ENCODE measurements at places on chromosomes 16 and 17.

GRCh38 chr17:17469358-17469757, 7.4 kb upstream of the MED9 start:
- no peak for DNase-seq

DNA sequence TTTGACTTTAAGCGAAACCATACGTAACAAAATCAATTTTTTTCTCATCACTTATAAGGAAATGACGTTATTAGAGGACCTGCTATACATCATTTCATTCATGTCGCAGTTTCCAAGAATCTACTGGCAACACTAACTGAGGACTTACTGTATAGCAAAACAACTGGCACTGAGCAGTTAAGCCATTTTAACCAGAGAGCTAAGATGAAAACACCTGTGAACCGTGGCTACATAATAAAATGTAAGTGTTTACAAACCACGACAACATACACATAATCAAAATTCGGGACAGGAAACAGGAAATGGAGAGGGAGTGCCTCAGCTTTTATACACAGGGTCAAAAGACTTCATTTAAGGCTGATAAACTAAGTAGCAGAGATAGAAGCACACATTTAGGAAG, 29.5 kb downstream of the METTL16 start:
- DNase-seq: no peak

DNA sequence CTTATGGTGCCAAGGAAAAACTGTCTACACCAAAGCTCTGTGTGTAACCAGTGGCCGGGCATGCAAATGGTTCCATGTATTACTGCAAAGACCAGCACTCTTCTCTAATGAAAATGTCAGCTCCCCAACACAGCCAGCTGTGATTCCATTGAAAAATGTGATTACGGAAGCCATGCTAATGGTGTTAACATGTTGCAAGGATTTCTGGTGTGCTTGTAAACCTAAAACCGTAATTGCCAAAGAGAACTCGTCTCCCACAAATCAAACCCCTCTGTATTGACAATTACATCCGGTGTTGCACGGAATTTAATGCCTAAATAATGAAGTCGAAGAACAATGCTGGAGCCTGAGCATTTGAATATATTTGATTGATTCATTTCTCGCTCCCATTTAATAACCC, 351.7 kb downstream of the NPIPA8 start:
- DNase-seq: no peak

DNA sequence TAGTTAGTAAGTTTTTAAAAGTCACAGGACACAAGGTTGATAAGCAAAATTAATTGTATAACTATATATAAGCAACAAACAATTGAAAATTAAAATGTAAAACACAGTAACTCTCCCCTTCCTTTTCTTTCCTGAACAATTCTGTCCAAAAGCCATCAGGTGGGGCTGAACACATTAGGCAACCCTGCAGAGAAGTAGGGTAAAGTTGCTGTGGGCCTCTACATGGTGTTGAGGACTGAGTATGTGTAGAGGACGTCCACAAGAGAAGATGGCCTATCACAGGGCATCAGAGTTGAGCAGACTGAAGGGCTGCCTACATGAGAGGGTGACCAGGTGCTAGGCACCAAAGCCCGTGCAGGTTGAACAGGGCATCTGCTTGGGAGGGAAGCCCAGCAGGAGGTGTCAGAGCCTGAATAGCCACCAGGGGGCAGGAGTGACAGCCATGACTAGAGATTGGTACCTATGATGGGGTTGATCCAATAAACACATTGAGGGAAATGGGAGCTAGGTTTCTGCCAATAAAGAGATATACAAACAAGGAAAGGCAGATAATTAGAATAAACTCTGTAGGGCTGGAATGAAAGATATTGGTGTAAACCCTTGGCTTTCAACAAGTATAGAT, 415.1 kb downstream of the NPIPA8 start:
- peak; percentile 1 for DNase-seq

GRCh38 chr17:31841850-31842194, 17.2 kb downstream of the COPRS start:
- DNase-seq: no peak

- DNase-seq: peak; percentile 14
Measured at GRCh38 chr17:28901866-28902818, 737 bp downstream of the DHRS13 start.

DNA sequence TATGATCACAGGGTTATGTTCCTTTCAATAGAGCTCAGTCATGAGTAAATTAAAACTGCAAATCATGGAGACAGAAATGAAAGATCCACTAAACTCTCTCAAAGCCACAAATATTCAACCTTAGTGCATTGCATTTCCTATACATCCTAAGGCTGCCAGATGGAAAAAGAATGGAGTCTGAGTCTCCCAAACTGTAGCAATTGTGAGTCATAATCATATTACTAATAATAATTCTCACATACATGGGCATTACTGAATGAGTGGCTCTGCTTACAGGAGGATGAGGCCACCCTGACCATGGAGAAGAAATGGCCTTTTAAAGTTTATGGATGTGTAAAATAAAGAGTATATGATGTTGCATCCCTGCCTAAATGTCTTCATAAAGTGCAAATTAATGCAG, 3.2 kb downstream of the CA10 start:
- no peak for DNase-seq

GRCh38 chr17:59456428-59456827, 109.0 kb upstream of the DHX40 start:
- no peak for DNase-seq

DNA sequence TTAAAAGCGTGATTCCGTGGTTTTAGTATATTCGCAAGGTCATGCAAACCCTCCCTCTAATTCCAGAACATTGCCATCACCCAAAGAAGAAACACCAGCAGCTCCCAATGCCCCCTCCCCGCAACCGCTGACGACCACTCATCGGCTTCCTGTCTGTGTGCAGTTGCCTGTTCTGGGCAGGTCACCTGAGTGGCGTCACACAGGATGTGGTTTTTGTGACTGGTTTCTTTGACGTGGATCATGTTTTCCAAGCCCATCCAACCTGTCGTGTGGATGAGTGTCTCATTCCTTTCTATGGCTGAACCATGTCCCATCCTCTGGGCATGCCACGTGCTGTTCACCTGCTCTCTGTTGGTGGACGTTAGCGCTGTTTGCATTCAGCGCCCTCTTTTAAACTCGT, 8.2 kb upstream of the ATP2C2 start:
- DNase-seq: no peak

- DNase-seq: peak; percentile 60
Measured at GRCh38 chr16:56547120-56547948, 17.5 kb upstream of the MT4 start.

DNA sequence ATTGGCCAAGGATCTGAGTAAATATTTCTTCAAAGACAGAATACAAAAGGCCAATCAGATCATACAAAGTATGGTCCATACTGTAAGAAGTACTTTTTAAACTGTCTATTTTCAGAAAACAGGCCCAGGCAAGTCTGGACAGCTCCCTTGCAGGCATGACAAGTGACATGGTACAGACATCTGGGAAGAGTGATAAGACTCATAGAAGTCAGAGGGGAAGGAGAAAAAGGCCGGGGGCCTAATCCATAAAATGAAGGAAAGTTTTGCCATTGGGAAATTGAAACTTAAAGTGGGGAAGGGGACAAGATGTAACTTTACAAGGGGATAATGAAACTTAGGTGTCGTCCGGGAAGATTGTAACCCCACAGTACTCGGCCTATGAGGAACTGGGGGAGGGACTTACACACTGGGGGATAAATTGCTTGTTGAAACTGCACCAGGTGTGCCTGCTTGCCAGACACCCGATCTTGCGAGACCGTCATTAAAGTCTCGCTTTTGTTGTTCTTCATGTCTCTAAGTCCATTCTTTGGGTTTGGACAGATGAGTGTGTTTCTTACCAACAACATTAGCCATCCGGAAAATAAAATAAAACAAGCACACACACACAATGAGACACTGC, 684.0 kb downstream of the CDH11 start:
- DNase-seq: no peak

GRCh38 chr17:14794961-14795360, 470.2 kb downstream of the PMP22 start:
- DNase-seq: no peak

DNA sequence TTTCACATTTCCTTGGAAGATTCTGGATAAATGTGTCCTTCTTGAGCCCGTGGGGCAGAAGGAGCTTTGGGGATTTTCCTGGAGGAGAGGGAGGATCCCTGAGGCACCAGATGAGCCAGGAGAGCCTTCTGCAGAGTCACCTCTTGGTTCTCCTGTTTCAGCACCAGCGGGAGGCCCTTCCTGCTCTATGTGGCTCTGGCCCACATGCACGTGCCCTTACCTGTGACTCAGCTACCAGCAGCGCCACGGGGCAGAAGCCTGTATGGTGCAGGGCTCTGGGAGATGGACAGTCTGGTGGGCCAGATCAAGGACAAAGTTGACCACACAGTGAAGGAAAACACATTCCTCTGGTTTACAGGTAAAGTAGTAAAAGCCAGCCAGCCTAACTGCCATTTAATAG, 77.1 kb downstream of the ARSG start:
- no peak for DNase-seq

DNA sequence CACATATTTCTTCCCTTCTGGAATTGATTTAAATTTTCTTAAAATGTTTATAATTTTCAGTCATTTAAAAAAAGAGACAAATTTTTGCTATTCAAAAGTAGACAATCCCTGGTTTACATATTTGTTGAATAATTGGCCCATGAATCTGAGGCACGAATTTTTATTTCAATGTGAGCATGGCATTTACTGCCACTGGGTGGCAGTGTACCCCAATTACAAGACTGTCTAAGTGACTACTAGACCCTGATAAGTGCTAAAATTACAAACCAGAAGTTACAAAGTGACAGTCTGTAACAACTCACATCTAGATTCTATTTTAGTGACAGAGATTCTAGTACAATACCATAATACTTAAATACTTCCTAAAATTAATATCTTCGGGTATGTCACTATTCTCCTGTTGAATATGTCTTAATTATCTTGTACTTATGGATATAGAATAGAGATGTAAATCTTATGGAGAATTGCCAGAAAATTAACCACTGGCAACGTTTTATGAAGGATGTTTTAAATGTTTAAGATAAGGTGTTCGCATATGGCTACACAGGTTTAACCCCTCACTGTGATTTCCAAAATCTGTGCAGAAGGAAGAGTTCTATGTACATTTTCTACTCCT, 235.8 kb downstream of the MAP2K4 start:
- DNase-seq: peak; percentile 69

- no peak for DNase-seq
Measured at GRCh38 chr16:25799816-25800215, 108.1 kb downstream of the HS3ST4 start.

- no peak for DNase-seq
Measured at GRCh38 chr16:84544031-84544773, 39.7 kb upstream of the MEAK7 start.

DNA sequence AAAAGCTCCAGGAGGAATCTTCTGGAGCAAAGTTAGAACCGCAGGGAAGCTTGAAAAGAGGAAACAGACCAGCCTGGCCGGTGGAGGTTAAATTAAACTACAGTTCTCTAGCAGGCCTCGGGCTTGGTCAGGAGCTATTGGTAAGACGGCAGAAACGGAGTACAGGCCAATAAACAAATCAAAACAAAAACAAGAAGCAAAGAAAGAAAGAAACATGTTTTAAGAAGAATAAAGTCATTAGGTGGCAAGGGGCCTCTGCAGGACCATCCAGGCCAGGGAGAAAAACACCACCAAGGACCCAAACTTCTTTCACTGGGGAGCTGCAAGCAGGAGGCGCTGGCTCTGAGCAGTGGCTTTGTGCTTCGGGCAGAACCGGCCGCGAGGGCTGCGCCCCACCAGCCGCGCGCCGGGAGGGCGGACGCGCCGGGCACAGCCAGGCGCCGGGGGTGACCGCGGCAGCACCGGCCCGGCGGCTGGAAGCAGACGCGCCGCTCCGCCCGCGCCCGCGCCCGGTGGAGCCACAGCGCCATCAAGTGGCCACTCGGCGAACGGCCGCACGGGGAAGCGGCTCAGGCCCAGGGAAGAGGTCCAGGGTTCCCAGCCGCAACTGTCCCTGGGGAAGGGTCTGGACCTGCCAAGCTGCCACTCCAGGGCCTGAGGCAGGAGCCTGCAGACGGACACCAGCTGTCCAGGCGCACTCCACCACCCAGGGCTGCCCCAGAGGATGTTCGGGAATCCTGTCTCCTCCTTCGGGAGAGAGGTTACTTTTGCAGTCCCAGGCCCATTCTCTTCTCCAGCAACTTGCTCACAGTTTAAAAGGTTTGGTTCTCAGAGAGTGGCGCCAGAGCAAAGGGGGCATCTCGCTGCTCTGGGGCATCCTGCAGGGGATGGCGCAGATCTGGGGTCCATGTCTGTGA, 419.4 kb downstream of the SOX9 start:
- DNase-seq: peak; percentile 64

- peak; percentile 40 for DNase-seq
Measured at GRCh38 chr17:28828294-28829040, 14.1 kb downstream of the FAM222B start.

DNA sequence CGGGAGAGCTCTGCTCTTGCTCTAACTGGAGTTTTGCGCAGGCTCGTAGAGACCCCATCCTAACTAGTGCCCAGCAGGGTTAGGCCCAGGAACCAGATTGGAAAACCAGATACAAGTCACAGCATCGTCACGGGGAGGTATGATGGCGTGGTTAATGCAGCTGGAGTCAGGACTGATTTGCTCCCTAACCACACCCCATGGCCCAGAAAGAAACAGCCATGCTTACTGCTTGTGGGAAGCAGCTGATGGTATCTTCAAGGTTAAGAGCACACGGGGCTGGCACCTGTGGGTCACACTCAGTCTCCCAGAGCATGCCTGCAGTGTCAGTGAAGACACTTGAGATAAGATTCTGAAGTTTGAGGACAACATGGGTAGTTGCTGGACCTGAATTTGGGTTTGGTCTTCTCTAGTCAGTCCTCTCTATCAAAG, 60.2 kb downstream of the WIPI1 start:
- DNase-seq: no peak

DNA sequence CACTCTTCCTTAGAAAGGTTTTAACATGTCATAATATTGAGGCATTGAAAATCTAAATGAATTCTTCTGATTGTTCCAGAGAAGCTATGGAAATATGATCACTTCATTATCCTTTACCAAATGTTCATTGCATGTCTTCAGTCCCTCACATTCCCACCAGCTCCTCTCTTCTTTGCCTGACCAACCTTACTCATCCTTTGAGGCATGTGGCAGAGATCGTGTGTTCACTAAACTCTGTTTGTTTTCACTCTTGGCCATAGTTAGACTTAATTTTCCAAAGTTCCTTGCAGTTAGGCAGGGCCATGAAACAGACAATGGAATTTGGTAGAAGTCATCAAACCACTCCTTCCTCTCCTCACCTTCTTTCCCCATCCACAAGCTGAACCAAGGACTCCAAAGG, 266.5 kb upstream of the HSBP1 start:
- DNase-seq: no peak

GRCh38 chr17:45749831-45750335, 34.2 kb upstream of the CRHR1 start:
- no peak for DNase-seq

GRCh38 chr17:18045691-18046350, 6.6 kb downstream of the GID4 start:
- DNase-seq: no peak
